ENCODE measurements at places on chromosomes 2 and 18.

DNA sequence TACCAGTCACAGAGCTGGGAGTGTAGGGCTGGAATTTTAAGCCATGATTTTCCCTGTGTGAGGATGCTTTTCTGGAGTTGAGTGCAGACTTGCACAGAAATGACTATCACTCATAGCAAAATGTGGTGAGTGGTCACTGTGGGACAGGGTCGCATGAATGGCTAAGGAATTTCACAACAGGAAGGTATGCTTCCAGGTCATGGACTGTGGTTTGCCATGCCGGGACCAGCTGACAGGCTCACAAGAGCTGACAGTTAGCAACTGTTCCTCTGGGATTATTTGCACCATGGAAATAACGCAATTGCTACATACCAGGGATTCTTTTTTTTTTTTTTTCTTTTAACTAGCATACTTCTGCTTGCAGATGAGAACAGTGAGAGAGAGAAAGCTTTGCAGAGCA, 3.8 kb upstream of the UXS1 start:
- DNase-seq = no peak

GRCh38 chr18:32742579-32742978, 30.2 kb downstream of the KLHL14 start:
- DNase-seq = no peak

GRCh38 chr2:120893811-120894584, 158.3 kb downstream of the GLI2 start:
- no peak for DNase-seq

GRCh38 chr18:12420821-12421421, 13.2 kb downstream of the PRELID3A start:
- DNase-seq = no peak

- DNase-seq = no peak
These were observed 483.5 kb downstream of the LRP1B start for GRCh38 chr2:141647353-141647752.

DNA sequence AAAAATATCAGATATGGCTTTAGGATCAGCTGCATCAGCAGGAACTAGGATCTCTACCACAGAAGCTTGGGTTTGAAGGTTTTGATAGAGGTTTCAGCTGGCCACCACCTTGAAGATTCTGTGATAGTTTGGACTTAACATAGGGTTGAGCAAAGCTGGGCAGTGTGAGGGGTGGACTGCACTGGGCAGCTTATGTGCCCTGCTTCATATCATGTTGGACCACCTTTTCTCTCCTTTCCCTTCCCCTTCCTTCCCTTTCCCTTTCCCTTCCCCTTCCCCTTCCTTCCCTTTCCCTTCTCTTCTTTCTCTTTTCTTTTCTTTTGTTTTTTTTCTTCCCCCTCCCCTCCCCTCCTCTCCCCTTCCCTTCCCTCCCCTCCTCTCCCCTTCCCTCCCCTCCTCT, 196.3 kb upstream of the CXCR4 start:
- no peak for DNase-seq

GRCh38 chr18:693466-694187, 18.8 kb downstream of the ENOSF1 start:
- DNase-seq = no peak

DNA sequence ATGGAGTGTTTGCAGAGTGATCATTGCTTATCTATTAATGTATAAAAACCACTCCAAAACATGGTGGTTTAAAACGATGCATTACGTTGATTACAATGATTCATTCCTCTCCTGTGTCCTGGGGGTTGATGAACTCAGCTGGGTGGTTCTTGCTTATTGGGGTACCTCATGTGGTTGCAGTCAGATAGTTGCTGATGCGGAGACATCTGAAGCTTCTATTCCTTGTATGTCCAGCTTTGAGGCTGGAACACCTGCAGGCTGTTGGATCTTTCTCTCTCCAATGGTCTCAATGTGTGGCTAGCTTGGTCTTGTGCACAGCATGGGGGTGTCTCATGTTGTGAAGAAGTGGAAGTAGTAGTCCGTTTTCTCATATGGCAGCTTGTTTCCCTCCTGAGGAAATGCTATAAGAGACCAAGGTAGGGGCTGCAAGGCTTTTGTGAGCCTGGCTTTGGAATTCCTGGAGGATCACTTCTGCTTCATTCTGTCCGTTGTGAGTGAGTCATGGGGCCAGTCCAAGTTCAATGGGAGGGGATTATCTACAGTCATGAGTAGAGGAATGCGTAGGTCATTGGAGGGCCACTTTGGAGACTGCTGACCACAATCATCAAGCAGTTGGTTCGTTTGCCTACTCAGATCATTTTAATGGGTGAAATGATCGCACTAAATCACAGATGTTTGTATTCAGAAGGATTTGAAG, 601.0 kb downstream of the SLC4A3 start:
- no peak for DNase-seq

DNA sequence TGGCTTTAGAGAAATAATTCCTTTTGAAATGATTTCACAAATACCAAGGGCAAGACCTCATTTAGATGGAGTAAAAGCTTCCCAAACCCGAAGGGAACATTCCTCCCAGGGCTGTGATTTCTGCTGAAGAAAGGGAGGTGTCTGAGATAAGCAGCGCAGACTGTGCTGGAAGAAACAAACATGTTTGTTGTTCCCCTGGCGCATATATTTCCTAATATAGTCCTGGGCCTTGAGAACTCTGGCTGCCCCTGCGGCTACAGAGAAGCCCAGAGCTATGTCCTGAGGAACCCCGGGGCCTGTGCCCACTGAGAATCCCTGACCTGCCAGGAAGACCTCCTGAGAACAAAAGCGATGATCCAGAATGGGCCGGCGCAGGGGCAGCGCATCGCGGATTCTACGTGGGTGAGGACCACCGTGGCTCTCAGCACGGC, 372.6 kb upstream of the NT5C1B start:
- DNase-seq = no peak

- DNase-seq = no peak
These were observed 8.2 kb upstream of the CABLES1 start for GRCh38 chr18:23127090-23127489.

- no peak for DNase-seq
These were observed 106.4 kb downstream of the MBD2 start for GRCh38 chr18:54117853-54118773.

GRCh38 chr2:194289712-194290346, 1367.2 kb upstream of the SLC39A10 start:
- no peak for DNase-seq

- no peak for DNase-seq
These were observed 134.9 kb upstream of the CHAC2 start for GRCh38 chr2:53632714-53633113.

GRCh38 chr2:49175831-49176230, 21.5 kb upstream of the FSHR start:
- no peak for DNase-seq

DNA sequence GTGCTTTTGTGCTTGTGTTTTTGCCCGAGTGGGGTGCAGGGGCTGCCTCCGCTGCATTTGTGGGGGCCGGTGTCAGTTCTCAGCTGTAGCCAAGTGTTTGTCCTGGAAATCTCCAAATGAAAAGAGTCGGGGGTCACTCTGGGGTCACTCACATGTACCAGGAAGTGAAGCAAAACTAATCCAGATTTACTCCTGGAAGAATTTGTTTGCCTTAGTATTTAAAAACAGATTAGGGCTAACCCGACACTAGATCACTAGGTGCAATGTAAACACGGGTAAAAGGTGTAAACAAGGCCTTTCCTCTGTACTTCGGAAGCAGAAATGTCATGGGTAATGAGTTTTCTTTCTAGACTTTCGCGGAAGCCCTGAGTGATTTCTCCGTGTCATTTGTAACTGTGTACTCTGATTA, 50.3 kb downstream of the GBX2 start:
- DNase-seq = no peak

DNA sequence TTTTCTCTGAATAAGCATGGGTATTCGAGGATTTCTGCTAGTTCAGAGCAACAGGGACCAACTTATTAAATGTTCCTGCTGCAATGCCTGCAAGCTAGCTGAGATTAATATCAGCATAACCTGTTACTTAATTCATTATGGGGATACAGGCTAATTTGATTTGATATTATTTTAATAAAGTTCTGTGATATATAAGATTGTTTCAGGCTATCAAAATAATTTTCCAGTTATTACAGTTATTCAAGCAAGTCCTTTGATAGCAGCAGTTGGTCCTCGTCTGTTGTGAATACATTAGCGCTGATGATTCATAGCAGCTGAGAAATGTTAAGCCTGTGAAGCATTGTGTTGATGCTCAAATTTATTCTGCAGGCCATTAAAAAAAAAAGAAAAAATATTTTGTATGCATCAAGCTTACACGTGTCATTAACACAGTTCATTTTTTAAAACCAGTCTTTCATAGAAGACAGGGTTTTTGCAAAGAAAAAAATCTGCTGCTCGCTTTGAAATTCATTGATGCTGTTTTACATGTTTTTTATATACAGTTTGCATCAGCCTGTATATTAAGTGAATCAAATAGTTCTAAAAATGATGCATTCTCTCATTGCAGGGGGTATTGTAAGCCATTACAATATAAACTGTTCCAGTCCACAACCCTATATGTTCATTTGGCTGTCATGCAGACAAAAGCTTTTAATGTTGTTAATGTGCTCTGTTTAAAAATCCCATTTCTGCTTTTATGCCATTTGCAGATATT, 482.5 kb downstream of the BCL11A start:
- no peak for DNase-seq

DNA sequence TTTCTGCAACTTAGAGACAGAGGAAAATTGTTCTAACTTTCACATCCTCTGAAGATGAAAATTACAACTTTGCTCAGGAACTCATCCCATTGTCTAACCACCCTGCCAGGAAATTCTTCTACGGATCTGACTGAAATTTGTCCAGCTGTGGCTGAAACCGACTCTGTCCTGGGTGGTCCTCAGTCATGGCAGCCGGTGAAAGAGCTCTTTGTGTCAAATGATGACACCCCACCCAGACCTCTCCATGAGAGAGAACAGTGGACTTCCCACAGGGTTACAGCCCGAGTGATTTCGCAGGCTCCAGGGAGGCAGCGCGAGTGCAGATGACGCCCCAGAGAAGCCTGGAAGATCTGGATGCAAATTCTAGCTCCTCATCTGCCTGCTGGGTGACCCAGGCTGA, 65.1 kb upstream of the TRIB2 start:
- DNase-seq = no peak

GRCh38 chr2:121754851-121755236, 607 bp upstream of the TSN start:
- DNase-seq = no peak

- no peak for DNase-seq
These were observed 195.7 kb downstream of the ZFP36L2 start for GRCh38 chr2:43030551-43031307.

DNA sequence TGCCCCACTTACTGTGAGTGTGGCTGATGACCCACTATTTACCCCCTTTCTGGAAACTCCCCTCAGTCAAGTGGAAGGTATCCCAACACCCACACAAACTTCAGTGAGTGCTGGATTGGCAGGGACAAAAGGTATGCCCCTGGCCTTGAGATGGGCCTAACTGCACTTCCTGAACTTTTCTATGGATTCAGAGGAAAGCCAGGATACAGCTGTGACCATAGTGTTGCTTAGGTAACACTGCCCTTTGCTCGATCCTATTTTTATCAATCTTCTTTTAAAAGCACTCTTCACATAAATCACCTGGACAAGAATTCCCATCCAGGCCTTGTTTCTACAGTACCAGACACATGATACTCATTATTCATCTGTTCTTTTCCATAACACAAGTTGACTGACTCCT, 671.5 kb upstream of the SLC8A1 start:
- DNase-seq = no peak

DNA sequence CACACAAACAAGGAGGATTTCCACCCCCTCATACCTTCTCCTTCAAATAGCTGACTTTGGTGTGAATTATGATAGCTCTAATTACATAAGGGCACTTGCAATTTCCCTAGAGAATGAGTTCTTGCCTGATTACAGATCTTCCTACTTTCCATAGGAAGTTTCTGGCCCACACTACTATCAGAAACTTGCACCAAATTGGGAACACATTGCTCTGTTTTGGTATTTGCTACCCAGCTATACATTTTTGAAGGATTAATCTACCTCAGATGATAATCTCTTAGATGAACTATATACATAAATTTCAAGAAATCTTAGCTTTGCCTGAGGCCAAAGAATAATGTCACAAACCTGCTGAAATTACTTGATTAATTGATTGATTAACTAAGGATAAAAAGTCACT, 4.9 kb downstream of the DCC start:
- no peak for DNase-seq

DNA sequence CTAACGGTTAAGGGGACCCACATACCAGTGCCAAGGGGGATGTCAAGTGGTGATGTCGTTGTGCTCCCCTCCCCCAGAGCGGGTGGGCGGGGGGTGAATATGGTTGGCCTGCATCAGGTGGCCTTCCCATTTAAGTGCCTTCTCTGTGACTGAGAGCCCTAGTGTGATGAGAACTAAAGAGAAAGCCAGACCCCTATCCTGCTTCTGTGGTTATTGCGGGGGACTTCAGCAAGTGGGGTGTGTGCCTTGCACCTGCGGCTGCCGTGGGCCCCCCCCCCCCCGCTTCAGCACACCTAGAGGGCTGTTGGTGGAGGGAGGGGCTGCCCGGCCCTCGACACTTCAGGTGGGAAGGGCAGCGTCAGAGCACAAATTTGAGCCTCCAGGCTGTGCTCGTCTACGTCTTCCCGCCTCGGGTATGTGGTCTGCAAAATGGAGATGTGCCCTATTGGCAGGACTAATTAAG, 6.1 kb downstream of the CTDSP1 start:
- no peak for DNase-seq

DNA sequence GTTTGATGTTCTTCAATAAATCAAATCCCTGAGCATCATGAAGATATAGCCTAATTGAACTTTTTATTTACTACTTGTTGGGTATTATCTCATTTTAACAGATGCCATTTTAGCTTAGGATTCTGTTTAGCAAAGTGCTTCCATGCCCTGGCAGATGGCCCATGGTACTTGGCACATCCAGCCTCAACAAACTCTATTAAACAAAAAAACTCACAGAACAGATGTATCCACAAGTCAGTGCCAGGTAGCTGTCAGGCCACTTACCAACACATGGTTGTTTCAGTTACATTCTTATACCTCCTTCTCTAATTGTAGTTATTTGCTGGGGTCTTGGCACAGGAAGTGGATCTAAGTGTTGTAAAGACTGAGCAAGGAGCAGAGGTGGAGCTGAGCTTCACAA, 29.6 kb downstream of the GAD1 start:
- no peak for DNase-seq

GRCh38 chr2:239721991-239722759, 303.0 kb downstream of the NDUFA10 start:
- no peak for DNase-seq

DNA sequence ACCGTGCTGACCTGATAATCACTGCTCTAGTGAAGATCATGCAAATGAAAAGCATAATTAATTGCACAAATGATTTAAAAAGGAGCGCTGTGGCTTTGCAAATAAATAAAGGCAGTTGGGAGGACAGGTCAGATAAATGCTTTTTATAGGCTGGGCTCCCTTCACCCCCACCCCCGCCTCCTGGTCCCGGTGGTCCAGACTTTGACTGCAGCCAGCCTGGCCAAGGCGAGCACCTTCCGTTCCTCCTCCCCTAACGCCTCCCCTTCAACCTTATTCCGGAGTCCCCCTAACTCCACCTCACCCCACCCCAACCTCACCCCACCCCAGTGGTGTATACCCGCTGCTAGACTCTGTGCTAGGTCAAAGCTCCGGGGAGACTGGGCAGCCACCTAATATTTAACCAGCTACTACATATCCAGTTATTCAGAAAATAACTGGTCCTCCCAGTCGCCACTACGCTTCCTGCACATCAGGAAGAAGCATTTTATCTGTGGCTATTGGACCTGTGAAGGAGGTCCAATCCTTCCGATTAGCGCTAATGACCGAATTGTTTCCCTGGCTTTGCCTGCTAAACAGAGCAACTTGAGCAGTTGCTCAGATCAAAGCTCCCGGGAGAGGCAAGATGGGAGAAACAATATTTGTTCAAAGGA, 3.7 kb upstream of the SP9 start:
- no peak for DNase-seq

- DNase-seq = no peak
These were observed 306.9 kb downstream of the GULP1 start for GRCh38 chr2:188598551-188598950.
